Prostate gland (tissue), 2 donors: ENCODE measurements at places on chromosomes 4 and X. TPM values are rescaled to one million over a fixed set of nuclear protein-coding genes. Genes with fewer than 3 reads are reported as not detected.

SPRY1 gene
- 90.2 TPM for total RNA-seq

- no peak overlapping the region for H3K4me3 ChIP-seq
- H3K36me3 ChIP-seq: no peaks in the 10 kb centered on the region
- H3K4me1 ChIP-seq: no peaks in the 10 kb centered on the region
- H3K27ac ChIP-seq: no peak overlapping the region
Measured at GRCh38 chrX:41273638-41274037, 60.3 kb upstream of the DDX3X start.

DNA sequence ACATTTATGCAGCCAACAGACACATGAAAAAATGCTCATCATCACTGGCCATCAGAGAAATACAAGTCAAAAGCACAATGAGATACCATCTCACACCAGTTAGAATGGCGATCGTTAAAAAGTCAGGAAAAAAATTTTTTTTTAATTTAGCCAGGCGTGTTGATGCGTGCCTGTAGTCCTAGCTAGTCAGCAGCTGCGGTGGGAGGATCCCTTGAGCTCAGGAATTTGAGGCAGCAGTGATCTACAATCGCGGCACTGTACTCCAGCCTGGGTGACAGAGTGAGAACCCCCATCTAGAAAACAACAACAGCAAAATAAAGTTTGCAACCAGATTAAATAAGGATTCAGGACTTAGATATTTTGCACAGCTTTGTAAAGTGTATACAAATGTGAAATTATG lies 65.7 kb upstream of the ALG13 start:
- H3K4me1 ChIP-seq: no peaks in the 10 kb centered on the region
- no peaks in the 10 kb centered on the region for H3K36me3 ChIP-seq
- H3K27me3 ChIP-seq: no peaks in the 10 kb centered on the region
- H3K27ac ChIP-seq: no peak overlapping the region
- DNase-seq: no peak

DNA sequence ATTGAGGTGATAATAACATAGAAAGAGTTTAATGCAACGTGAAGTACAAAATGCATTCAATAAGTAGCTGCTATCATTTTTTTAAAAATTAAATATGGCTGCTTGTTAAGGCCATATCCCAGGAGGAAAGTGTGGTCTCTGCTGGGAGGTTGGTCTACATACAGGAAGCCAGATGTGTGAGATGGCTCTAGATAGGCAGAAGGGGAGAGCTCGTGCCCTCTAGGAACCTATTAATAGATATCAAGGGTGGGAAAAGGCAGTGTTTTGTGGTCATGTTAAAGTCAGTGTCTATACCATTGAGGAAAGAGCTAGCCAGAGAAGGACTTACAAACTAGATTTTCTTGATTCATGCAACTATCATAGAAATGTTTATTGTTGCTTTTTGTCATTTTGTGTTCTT lies 140.5 kb downstream of the KLHL8 start:
- H3K27me3 ChIP-seq: no peaks in the 10 kb centered on the region
- no peak overlapping the region for H3K4me3 ChIP-seq
- DNase-seq: no peak
- H3K27ac ChIP-seq: peak overlapping the region; percentile 49
- H3K36me3 ChIP-seq: no peaks in the 10 kb centered on the region

XK gene
- total RNA-seq: 2.6 TPM

- no peaks in the 10 kb centered on the region for H3K27me3 ChIP-seq
- H3K4me1 ChIP-seq: no peaks in the 10 kb centered on the region
- H3K36me3 ChIP-seq: no peaks in the 10 kb centered on the region
- no peak for DNase-seq
- H3K4me3 ChIP-seq: no peak overlapping the region
- H3K27ac ChIP-seq: no peak overlapping the region
Measured at GRCh38 chr4:153922148-153922547, 133.3 kb upstream of the SFRP2 start.

DNA sequence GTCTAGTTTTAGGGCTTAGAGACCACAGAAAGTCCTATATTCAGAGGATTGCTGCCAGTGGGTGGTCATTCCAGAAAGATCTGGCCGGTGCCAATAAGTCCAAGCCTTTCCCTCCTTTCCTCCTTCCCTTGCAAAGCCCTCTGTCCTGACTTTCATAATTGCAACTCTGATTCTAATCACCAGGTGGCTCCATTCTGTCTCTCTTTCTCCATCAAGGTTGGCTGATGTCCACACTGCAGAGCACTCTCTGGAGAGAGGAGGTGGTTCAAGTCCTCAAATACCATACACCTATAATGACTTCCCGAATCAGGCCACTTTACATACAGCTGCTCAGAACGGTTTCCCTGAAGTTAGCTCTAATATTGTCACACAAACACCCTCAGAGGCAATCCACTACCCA lies 22.4 kb upstream of the ARMCX4 start:
- H3K27me3 ChIP-seq: no peaks in the 10 kb centered on the region
- H3K4me1 ChIP-seq: no peaks in the 10 kb centered on the region
- H3K27ac ChIP-seq: no peak overlapping the region

DNA sequence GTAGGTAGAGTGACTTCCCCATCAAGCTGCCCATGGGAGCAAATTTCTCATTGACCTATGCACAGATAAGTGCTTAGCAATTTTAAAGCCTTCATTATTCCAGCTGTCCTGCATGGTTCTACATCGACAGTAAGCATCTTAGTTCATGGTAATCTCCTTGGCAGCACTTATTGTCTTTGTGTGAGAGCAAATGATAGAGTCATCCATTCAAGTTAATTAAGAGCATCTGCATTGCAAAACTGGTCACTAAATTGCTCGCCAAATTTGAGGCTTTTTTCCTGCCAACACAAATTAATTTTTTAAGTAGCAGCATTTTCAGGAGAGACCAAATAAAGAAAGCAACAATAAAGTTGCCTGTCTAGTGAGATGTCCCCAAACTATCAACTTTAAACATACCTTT lies 76.7 kb downstream of the SH3BGRL start:
- no peak for DNase-seq
- no peaks in the 10 kb centered on the region for H3K36me3 ChIP-seq
- no peak overlapping the region for H3K4me3 ChIP-seq
- H3K27ac ChIP-seq: no peak overlapping the region
- no peaks in the 10 kb centered on the region for H3K27me3 ChIP-seq
- no peaks in the 10 kb centered on the region for H3K4me1 ChIP-seq

PLXNB3 gene
- 52.7 TPM for total RNA-seq

APLN gene
- total RNA-seq: 3.5 TPM

ADAM29 gene
- 5.3 TPM for total RNA-seq

GRCh38 chrX:17854069-17854468 lies 7.0 kb downstream of the RAI2 start:
- H3K27ac ChIP-seq: no peak overlapping the region
- DNase-seq: no peak
- H3K27me3 ChIP-seq: no peaks in the 10 kb centered on the region
- no peak overlapping the region for H3K4me3 ChIP-seq

MGAT4D gene
- total RNA-seq: 3.2 TPM

DNA sequence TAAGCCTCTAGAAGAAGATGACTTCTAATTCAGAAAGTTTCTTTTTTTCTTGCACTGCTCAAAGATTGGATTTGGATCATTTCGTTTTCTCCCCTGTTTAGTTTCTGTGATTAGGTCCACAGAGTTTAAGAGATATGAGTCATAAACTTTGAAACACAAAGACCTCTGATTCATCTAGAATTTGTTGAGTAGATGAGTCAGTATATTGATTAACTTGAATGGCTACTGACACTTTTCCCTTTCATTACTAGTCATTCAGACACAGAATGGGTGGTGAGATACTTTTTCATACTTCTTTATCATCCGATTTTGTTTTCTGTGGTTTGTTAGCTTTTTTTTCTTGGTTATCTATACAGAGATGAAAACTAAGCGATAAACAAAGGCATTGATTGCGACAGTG lies 34.1 kb upstream of the AFF2 start:
- no peaks in the 10 kb centered on the region for H3K4me1 ChIP-seq
- no peak for DNase-seq
- no peaks in the 10 kb centered on the region for H3K27me3 ChIP-seq

- H3K4me1 ChIP-seq: no peaks in the 10 kb centered on the region
- no peaks in the 10 kb centered on the region for H3K27me3 ChIP-seq
- no peak overlapping the region for H3K27ac ChIP-seq
- H3K36me3 ChIP-seq: no peaks in the 10 kb centered on the region
- no peak for DNase-seq
- no peak overlapping the region for H3K4me3 ChIP-seq
Measured at GRCh38 chrX:3136161-3136961, 95.1 kb downstream of the ARSF start.

CT45A1 gene
- 1.0 TPM for total RNA-seq

LPAR4 gene
- 1.0 TPM for total RNA-seq

GRCh38 chrX:21932292-21933002 lies 8.1 kb upstream of the SMS start:
- no peaks in the 10 kb centered on the region for H3K36me3 ChIP-seq
- H3K4me1 ChIP-seq: no peaks in the 10 kb centered on the region
- H3K27me3 ChIP-seq: no peaks in the 10 kb centered on the region
- H3K27ac ChIP-seq: no peak overlapping the region
- H3K4me3 ChIP-seq: no peak overlapping the region
- no peak for DNase-seq

INTU gene
- 13.9 TPM for total RNA-seq

DNA sequence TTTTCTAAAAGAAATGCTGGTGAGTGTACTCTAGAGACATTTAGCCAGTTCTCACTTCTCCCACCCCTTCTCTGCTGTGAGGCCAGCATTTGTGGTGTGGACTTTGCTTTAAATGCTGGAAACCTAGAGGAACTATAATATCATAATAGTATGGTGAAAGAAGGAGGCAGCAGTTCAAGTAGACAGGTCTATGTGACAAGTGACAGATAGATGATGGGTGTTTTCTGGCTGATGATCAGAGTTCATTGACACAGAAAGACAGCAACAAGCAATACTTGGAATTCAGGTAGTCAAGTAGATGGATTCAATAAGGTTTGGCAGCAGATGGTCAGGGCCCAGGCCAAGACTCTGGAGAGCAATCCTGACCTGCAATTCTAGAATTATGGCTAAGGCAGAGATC lies 317.5 kb downstream of the PCDH7 start:
- no peaks in the 10 kb centered on the region for H3K27me3 ChIP-seq
- no peak overlapping the region for H3K27ac ChIP-seq
- no peaks in the 10 kb centered on the region for H3K4me1 ChIP-seq

DNA sequence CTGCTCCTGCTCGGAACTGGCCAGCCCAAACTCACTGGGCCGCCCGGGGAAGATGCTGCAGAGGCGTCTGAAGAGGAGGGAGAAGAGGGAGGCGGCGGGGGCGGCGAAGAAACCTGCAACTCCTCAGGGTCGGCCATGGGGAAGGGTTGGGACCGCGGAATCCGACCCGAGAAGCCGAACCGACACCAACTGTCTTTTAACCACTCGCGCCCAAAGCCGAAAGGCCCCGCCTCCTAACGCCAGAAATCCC lies at the start of gene C4orf46:
TSS of gene C4orf46 (minus strand) at position 223 of the 250 bp plus-strand sequence. CDS start at position 137, 86 bp downstream.
- DNase-seq: no peak
- peak within 1 kb of the TSS; percentile 90 for H3K27ac ChIP-seq
- H3K36me3 ChIP-seq: no peaks in the 10 kb centered on the region
- H3K27me3 ChIP-seq: no peaks in the 10 kb centered on the region

DNA sequence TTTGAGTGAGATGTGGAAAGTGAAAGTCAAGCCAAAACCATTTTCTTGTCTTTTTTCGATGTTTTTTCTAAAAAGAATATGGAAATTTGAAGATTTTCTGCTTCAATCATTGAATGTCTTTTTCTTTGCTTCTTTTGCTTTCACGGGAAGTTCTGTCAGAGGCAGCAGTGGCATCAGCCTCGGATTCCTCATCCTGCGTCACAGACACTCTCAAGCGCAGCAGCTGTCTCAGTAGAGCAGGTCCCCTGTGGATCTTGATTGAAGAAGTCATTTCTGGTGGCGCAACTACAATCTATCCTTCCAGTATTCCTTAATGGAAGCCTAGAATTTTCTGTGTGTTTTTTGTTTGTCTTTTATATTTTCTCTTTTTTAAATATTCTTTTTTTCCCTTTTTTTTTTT lies 52.7 kb upstream of the NEIL3 start:
- no peaks in the 10 kb centered on the region for H3K27me3 ChIP-seq
- H3K4me1 ChIP-seq: no peaks in the 10 kb centered on the region
- no peak for DNase-seq
- no peaks in the 10 kb centered on the region for H3K36me3 ChIP-seq

EXOC1 gene
- total RNA-seq: 39.4 TPM
